ENCODE measurements at places on chromosomes 2 and 18.

- DNase-seq: no peak
These were observed 1.7 kb downstream of the FHL2 start for GRCh38 chr2:105397025-105397722.

- no peak for DNase-seq
These were observed 145.7 kb upstream of the CDH19 start for GRCh38 chr18:66749481-66750035.

DNA sequence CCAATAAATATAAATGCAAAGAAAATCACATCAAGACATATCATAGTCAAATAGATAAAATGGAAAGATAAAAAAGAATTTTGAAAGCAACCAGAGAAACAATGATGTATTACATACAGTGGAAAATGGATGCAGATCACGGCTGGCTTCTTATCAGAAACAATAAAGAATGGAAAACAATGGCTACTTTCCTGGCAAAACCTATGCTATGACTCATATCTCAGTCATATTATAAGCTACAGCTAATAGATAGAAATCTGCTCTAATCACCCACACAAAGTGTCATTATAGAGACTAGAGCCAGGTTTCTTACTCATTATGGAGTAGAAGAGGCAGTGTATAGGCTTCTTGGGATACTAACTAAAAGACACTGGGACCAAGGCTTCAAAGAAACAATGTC, 93.5 kb upstream of the TACR1 start:
- DNase-seq: no peak

GRCh38 chr2:48205137-48205798, 299.0 kb upstream of the FBXO11 start:
- no peak for DNase-seq

DNA sequence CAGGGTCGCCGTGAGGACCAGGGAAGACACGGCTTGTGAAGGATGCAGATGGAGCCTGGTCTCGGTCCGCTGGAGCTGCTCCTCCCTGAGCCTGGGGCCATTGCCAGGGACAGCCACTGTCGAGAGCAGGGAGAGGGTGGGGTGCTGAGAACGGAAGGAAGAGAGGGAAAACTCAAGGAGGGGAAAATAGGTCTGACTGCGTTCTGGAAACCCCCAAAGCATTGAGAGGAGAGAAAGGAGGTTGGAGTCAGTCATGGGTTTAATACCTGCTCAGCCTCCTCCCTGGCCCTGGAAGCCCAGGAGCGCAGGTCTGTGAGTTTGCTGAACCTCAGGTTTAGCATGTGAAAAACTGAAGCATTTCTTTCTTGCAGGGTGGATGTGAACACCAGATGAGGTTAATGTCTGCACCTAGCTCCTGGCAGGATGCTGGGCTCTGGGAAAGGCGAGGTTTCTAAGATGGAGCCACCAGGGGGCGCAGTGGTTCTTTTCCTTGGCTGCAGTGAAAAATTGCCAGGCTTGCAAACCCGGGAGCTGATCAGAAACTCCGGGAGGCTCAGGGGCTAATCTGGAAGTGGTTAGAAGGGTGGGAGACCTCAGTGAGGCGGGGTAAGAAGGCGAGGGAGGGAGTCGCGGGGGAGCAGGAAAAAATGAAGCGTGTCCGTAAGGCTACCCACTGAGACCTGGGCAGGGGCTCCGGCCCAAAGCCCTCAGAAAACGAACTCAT, 33.6 kb upstream of the RNF149 start:
- DNase-seq: peak; percentile 76

DNA sequence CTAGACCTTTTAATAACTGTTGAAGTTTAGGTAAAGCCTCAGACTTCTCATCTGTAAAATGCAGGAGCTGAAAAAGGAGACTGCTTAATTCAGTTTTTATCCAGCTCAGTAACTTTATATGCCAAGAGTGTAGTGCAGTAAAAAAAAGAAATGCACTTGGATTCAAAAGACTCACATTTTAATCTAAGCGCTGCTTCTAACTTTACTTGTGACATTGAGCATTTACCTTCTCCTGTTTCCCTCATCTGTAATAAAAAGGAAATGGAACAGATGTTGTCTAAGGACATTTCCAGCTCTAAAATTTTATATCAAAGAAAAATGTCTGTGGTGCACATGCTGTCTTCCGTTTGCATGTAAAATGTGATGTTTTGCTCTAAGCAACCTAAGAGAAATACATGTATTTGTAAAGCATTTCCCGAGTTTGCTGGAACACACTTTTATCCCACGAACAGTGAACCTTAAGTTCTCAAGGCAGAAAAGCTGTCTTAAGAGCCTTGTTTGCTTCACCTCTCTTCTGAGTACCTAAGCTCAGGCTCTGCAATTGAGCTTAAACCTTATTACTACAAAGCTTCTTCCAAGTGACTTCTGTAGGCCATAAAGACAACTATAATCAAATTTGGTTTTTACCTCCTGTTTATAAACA, 24.2 kb upstream of the TANK start:
- no peak for DNase-seq

DNA sequence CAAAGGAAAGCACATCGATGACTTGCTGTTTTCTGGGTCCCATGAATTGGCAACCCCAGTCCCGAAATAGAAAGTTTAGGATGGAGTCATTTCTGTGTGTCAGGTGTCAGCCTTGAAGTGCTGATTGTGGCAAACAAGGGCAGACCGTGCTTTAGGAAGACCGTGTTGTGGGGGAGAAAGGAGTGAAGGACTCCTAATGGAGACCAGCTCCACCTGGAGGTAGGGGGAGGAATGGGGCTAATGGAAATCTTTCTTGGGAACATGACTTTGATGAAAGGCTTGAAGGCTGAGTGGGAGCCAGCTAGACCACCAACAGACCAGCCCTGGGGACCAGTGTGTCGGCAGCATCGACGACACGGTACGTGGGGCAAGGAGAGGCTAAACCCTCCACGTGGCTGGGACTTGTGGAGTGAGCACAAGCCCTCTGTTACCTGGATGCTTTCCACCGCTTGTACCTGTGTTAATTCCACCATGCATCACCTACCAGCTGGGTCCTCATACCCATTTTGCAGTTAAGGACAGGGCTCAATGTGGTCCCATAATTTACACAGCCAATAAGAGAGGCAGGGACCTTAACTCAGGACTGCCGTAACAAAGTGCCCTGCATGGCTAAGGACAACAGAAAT, 104.2 kb downstream of the SH3BP4 start:
- DNase-seq: no peak

DNA sequence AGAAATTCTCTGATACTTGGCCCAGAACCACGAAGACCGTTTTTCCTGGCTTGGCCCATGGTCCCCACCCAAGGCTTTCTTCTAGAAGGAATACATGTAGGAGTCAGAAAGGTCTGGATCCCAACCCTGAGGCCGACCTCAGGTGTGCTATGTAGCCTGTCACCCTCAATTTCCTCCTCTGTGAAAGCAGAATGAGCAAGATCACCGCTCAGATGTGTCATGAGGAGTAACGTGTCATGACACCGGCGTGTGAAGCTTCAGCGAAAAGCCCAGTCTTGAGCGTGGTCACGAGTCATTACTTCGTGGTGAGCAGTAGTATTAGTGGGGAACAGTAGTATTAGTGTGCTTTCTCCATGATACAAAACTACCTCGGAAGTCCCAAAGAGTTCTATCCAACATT, 103.4 kb downstream of the ALPK2 start:
- DNase-seq: no peak

GRCh38 chr18:3411854-3412268, 38.1 kb upstream of the TGIF1 start:
- peak; percentile 28 for DNase-seq

- DNase-seq: no peak
These were observed 246.9 kb upstream of the TANK start for GRCh38 chr2:160913323-160913722.

DNA sequence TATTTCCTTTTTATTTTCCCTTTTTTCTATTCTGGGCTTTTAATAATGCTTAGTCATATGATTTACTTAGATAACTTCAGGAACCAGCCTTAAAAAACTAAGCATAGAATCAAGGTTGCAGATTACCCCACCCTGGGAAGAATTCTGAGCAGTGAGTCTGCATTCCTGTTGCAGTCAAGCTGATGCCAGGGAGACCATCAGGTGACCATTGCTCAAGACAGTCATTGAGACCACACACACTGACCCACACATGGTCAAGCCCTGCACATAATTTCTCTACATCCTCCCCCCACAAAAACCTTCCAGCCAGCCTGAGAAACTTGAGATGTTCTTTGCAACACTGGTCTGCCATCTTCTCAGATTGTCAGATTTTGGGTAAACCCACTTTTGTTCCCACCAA, 83.9 kb downstream of the SH3YL1 start:
- no peak for DNase-seq

- peak; percentile 63 for DNase-seq
These were observed 79.4 kb upstream of the ASB18 start for GRCh38 chr2:236343400-236344161.

DNA sequence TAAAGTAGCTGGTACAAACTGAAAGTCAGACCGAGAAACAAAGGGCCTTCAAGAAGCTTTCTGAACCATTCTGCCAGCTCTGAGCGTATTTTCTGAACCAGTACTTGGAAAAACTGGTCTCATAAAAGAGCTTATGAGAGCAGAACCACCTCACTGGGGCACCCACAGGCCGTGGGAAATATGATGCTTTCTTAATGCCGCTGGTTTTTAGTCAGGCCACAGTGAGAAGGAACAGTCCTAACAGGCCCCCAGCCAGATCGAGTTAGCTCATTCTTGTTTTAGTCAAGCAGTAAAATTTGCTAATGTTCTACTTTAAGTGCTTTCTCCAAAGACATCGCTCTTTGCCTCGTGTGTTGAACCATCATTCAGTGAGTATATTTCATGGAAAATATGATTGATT, 12.7 kb upstream of the NOSTRIN start:
- no peak for DNase-seq

DNA sequence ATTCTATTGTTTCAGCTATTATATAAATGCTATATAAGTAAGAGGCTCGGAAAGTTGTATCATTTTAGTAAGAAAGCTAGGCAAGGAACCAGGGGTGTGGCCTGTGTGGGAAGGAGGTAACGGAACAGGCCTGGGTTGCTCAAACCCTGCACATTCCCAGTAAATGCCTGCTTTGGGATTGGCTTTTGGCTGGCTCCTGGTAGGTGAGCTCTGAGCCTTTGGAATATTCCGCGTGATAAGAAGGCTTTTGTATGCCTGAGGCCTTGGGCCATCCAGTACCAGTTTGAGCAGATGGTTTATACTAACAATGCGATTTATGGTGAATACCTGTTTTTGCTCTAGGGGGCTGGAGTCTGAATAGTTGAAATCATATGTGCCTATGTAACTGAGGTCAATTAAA, 42.6 kb upstream of the CDH20 start:
- no peak for DNase-seq

GRCh38 chr2:66497431-66498288, 62.7 kb downstream of the MEIS1 start:
- DNase-seq: no peak

GRCh38 chr2:21228041-21228895, 104.5 kb downstream of the TDRD15 start:
- peak; percentile 23 for DNase-seq

- DNase-seq: no peak
These were observed 581 bp downstream of the CAPN14 start for GRCh38 chr2:31216734-31217133.

DNA sequence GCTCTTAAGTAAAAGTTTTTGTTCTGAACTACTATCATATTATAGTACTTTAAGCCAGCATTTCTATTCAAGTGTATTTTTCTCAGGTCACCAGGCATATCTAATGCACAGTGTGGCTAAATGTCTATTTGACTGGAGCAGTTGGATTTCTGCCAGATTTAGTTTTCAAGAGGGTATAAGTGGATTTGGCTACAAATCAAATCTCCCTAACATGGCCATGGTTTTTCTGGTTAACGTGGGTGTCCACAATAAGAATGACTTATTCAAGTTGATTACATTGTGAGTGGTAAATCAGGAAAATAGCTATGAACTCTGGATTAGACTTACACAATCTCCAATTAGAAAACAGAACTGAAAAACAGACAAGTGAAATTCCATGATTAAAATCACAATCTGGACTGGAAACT, 5.7 kb upstream of the CHN1 start:
- no peak for DNase-seq
